RCC 7860 (cell line): ENCODE measurements at places on chromosomes 1 and 21.

DNA sequence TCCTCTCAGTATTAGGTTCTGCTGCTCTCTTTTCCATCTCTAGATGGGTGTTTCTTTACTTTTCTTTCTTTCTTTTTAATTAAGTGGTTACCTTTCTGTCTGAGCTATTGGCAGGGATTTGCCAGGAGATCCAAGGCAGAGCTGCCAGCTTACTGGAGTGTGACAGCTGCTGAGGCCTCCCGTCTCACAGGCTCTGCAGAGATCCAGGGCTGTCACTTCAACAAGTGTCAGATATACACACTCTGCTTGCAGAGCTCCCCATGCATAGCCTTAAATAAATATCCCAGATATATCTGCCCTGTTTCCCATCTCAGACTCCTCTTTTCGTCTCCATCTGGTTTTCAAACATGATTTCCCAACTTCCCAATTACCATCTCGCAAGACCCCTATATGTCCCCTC is 124.3 kb downstream of the NOS1AP start:
- no peak for DNase-seq

- no peak for DNase-seq
These were observed 29.7 kb upstream of the FOXO6 start for GRCh38 chr1:41331546-41331917.

DNA sequence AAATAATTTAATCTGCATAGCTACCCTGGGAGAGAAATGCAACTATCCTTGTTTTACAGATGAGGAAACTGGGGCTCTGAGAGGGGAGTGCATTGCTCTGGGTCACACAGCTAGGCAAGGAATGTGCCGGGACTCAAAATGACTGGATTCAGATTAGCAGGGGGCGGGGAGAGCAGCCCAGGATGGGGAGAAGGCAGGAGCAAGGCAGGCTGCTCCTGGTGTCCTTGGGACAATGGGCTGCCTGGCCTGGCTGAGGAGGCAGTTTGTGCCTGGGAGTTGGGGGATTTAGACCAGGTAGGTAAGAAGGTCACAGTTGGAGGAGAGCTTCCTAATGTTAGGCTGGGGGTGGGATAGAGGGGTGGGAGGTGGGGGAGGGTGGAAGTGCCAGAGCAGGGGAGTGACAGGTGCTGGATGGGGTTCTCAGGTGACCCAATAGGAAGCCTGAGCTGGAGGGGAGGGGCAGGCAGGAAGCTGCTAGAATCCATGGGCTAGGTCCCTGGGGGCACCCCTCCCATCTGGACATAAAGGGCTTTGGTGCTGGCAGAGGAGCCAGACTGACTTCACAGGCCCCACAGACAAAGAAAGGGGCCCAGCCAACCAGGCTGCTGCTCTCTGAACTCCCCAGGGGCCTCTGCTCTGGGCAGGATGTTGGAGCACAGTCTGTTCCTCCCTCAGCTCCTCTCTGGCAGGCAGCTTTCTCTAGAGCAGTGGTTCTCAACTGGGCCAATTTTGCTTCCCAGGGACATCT is 29.0 kb downstream of the TRIM62 start:
- DNase-seq, result no peak

DNA sequence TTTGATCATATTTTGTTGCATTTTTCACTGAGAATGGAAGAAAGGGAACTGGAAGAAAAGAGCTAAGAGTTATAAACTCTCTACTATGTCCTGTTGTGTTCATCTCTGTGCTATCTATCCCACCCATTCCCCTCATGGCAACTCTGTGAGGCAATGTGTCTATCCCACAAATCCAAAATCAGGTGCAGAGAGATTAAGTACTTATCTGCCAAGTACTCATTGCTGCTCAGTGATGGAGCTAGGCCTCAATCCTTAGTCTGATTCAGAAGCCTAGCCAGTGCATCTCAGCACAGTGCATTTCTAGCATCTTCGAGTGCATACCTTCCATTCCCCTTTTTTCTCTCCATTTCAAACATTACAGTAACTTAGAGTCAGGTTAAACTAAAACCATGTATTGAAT is 270.6 kb downstream of the TPR start:
- DNase-seq, result no peak

- DNase-seq, result no peak
These were observed 44.6 kb downstream of the CD247 start for GRCh38 chr1:167473761-167474160.

DNA sequence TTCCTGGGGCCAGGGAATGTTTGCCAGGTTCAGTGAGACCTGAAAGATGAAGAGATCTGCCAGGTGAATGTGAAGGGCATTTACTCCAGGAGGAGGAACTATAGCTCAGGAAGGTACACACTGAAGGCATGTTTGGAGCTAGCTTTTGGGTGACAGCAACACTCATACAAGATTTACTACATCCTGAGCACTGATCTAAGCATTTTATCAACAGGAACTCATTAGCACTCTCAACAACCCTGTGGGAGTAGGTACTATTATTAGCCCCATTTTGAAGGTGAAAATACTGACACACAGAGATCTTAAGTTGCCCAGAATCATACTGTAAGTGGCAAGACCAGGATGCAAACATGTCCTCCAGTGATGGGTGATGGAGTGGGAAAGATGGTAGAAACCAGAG is 6.7 kb downstream of the GADD45A start:
- DNase-seq, result no peak

DNA sequence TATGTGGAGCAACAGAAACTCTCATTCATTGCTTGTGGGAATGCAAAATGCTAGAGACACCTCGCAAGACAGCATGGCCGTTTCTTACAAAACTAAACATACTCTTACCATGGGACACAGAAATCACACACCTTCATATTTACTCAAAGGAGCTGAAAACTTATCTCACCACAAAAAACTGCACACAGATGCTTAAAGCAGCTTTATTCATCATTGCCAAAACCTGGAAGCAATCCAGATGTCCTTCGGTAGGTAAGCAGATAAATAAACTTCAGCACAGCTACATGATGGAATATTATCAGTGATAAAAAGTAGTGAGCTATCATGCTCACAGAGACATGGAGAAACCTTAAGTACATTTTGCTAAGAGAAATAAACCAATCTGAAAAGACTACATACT is 124.3 kb downstream of the RERE start:
- DNase-seq, result no peak

DNA sequence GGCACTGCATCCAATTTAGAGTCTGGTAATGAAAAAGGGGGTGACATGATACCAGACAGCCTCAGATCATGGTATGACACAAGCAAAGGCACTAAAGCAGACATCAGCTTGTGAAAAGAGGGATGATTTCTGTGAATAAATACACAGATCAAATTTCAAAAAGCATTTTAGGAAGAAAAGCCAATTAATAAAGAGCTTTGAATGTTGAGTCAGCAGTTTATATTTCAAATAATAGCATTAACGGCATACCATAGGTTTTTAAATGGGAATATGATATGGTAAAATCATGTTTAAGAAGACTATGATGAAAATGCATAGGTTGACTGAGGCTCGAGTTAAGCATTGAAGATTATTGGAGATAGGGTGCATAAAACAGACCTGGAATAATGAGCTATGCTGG is 13.5 kb downstream of the KCNT2 start:
- DNase-seq, result no peak

DNA sequence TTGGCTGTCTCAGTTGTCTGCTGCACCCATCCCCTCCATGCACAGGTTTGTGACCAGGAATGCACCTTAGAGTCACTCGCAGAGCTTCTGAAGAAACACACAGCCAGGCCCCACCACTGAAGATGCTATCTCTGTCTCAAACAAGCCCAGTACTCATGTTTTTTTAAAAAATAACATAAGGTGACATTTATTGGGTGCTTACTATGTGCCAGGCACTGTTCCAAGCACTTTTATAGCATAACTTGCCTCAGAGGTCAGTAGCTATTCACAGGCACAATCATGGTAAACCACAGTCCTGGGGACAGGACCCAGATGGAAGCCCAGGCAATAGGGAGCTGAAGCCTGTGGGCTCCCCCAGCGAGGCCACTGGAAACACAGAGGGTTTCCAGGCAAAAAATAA is 8.8 kb upstream of the ATP13A2 start:
- no peak for DNase-seq

DNA sequence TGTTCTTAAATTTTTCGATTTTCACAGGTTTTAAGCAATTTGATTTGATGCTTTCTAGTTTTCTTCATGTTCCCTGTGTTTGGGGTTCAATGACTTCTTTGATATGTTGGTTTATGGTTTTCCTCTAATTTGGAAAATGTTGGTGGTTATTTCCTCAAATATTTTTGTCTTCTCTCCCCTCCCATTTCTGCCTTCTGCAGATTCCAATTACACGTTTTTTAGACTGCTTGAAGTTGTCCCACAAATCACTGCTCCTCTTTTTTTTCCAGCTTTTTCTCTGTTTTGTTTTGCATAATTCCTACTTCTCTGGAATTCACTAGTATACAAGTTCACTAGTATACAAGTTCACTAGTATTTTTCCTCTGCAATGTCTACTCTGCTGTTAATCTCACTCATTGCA is 61.3 kb downstream of the FAF1 start:
- no peak for DNase-seq

DNA sequence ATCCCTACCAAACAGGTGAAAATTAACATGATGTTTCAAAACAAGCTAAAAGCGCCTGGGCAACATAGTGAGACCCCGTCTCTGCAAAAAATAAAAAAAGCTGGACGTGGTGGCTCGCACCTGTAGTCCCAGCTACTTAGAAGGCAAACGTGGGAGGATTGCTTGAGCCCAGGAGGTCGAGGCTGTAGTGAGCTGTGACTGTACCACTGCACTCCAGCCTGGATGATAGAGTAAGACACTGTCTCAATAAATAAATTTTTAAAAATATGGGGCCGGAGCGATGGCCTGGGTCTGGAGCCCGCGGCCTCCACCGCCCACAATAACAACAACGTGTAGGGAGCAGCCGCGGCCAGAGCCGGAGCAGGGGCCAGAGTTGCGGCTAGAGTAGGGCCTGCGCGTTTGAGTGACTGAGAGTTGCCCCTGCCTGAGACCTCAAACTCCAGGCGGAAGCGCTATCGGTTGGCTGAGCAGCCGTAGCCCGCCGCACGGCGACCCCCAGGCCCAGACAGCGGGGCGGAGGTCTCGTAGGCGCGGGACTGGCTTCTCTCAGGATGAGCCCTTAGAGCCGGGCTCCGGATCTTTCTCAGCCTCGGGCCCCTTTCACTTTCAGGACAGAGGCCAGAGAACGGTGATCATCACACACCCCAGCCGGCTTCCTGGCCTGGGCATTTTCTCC is 41.4 kb downstream of the ZMYM1 start:
- DNase-seq, result no peak

DNA sequence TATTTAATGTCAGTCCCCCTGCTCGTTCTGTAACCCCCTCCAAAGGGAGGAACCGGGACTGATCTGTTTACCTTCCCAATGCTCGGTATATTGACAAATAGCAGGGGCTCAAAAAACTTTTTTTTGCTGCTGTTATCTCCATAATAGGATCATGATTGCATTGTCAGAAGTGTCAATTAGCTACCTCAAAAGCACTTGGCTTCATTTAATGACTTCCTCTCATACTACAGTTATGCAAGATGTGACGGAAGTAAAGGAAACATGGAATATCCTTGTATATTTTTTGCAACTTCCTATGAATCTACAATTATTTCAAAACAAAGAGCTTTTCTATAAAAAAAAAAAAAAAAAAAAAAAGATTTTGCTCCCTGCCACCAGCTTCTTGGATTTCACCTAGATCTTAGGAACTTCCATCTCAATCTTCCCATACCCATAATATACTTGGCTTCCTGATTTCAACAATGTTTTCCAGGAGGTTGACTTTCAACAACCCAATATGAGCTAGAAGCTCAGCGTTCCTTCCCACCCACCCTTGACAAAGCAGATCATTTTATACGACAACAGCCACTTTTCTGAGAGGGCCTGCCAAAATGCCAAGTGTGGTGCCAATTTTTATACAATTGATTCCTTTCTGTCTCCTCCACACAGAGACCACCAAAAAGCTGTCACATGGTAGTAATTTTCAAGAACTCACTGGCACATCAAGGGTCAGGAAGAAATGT is 71.7 kb downstream of the SETD4 start:
- DNase-seq, result no peak

- no peak for DNase-seq
These were observed 33.6 kb downstream of the SLC35D1 start for GRCh38 chr1:67020304-67020703.

GRCh38 chr1:13725714-13726175 is 25.8 kb downstream of the PRDM2 start:
- DNase-seq, result no peak

DNA sequence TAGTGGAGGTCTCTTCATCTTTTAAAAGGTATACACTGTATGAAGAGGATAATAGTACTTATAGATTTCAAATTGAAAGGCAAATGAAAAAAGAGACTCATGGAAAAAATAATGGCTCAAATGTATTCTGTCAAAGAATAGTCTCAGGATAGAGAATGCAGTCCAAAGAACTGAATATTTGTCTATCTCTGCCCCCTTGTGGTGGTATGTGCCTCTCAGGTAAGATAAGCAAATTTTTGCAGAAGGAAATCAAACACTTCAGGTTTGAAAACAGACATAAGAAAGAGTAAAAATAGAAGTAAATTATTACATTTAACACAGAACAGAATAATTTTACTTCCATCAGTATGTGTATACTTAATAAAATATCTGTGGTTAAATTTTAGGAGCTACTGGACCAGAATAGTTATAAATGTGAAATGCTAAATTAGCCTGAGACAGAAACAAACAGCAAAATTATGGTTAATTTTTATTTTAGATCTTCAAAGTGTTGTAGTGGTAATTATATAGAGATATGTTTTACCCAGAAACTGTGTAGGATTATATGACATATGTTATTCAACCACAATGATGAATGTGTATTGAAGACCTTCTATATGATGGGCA is 164.4 kb upstream of the PALMD start:
- DNase-seq, result peak; percentile 52

GRCh38 chr1:87867626-87868025 is 538.9 kb downstream of the LMO4 start:
- DNase-seq, result no peak

- DNase-seq, result no peak
These were observed 123.7 kb upstream of the HMGB4 start for GRCh38 chr1:33740040-33740744.

DNA sequence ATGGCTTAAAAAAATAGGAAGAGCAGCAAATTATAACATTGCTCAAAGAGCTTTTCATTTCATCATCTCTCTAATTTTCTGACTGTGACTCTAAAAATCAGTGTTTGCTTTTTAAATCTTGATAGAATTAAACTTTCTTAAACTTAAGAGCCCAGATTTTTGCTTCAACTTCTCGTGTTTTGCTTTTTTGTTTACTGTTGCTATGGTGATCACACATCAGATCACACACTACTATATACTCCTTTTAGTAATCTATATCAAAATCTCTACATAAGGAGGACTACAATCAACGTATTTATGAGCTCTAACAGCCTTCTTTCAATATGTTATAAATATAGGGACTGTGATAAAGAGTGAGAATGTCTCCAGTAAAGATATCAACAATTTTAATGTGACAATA is 537.3 kb downstream of the KCNT2 start:
- no peak for DNase-seq

GRCh38 chr1:18011703-18012102 is 95.9 kb upstream of the IGSF21 start:
- DNase-seq, result no peak

GRCh38 chr1:157566484-157567300 is 14.4 kb upstream of the FCRL5 start:
- no peak for DNase-seq
